T-helper 2 cell treated with Interferon-gamma antibody and Interleukin-4, amounts not matched to agents 5 μg/mL and 100 μg/mL, for 36 hours (primary cell): ENCODE measurements at places on chromosomes 5 and 9.

DNA sequence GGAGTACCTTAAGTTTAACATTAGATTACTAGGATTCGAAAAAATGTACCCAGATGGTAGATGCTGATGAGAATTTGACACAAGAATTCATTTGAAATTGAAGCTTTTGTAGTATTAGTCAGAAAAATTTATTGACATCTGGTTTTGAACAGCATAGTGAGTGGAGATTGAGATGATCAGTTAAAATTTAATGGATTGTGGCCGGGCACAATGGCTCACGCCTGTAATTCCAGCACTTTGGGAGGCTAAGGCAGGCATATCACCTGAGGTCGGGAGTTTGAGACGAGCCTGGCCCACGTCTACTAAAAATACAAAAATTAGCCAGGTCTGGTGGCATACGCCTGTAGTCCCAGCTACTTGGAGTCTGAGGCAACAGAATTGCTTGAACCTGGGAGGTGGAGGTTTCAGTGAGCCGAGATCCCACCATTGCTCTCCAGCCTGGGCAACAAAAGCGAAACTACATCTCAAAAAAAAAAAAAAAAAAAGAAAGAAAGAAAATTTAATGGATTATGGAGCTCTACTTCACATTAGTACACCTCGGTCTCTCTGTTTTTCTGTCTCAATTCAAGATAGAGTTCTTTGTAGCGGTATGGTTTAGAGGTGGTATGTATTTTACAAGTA, 21.0 kb downstream of the NDFIP1 start:
- H3K27ac ChIP-seq, result no peak overlapping the region
- peaks cover 29% of the 10 kb centered on the region for H3K36me3 ChIP-seq
- peaks cover 30% of the 10 kb centered on the region for H3K4me1 ChIP-seq
- H3K27me3 ChIP-seq, result no peaks in the 10 kb centered on the region

DNA sequence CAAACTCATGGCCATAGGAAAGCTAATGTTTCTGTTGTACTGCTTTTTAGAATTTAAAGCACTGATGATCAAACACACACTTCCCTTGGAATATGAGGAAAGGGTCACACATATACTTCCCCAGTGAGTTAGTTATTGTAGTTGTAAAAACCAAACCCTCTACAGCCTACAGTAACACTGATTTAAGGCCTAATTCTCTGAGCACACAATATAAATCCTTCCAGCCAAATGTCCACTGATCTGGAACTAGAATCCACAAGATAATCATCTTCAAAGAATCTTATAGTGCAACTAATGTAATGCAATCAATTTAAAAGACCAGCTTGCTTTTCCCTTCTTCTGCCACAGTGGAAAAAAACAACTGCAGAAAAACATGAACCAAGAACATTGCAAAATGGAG, 219.3 kb downstream of the CAAP1 start:
- H3K27ac ChIP-seq, result no peak overlapping the region
- no peaks in the 10 kb centered on the region for H3K4me1 ChIP-seq
- no peak overlapping the region for H3K4me3 ChIP-seq
- H3K36me3 ChIP-seq, result no peaks in the 10 kb centered on the region
- no peaks in the 10 kb centered on the region for H3K27me3 ChIP-seq

DNA sequence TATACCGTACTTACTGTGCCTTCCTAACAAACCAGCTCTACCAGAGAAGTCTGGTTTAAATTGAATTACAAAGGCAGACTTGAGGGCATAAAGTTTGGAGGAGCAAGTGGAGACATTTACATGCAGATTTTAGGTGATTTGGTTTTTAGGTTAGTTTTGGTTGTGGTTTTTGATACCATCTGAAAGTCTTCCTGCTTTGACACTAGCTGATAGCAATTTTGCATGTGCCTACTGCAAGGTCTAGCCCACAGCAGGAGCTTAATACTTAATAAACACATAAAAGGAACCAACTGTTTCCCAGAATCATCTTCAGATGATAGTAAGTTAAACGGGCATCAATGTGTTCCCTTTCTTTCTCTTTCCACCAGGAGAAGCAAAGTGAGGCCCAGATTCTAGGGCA, 3.4 kb upstream of the ESM1 start:
- peak overlapping the region; percentile 22 for H3K4me3 ChIP-seq
- H3K27me3 ChIP-seq, result peaks cover 7% of the 10 kb centered on the region

GRCh38 chr5:30596495-30597064, 596.9 kb upstream of the CDH6 start:
- no peaks in the 10 kb centered on the region for H3K27me3 ChIP-seq
- DNase-seq, result no peak
- H3K27ac ChIP-seq, result no peak overlapping the region

DNA sequence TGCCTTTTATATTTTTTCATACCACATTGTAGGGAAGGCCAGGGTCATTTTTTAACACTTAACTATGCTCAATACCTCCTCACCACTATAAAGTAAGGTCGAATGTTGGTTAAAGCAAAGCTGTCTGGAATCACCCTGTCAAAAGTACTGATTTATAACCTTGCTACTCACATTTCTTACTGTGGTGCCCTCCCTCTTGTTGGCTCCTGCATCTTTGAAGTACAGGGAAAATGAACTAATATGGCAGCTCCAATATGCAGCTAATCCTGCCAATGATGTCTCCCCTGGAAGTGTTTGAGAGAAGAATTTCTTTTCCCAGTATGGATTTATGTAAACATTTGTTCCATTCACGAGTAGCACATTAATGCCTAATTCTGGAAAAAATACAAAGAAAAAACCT, 108.4 kb upstream of the RPS23 start:
- peaks cover 8% of the 10 kb centered on the region for H3K4me1 ChIP-seq
- H3K36me3 ChIP-seq, result no peaks in the 10 kb centered on the region
- no peak overlapping the region for H3K27ac ChIP-seq
- DNase-seq, result no peak
- no peak overlapping the region for H3K4me3 ChIP-seq

DNA sequence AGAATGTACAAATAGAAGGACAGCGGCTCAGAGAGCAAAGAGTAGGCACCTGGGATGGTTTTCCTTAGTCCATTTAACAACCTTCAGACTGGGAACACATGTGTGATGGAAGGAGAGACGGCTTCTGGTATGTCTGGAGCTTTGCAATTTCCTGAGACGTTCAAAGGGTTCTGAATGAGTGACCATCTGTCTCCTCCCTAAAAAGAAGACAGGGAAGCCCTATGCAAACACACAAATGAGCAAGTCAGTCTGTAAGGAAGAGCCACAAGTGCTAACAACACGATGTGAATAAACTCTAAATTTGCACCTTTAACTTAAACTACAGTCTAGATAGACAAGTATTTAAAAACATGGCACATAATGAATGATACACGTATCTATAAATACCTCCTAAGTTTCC, 391.0 kb downstream of the ICE1 start:
- no peaks in the 10 kb centered on the region for H3K36me3 ChIP-seq
- DNase-seq, result no peak
- no peak overlapping the region for H3K27ac ChIP-seq
- H3K27me3 ChIP-seq, result peaks cover 2% of the 10 kb centered on the region

DNA sequence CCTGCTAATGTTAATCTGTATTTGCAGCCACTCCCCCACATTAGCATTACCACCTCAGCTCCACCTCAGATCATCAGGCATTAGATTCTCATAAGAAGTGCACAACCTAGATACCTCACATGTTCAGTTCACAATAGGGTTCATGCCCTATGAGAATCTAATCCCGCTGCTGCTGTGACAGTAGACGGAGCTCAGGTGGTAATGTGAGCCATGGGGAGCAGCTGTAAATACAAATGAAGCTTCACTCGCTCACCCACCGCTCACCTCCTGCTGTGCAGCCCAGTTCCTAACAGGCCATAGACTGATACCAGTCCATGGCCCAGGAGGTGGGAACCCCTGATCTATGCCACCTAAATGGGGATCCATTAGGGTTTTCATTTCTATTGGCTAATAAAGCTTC, 6.1 kb upstream of the HNRNPA0 start:
- H3K27me3 ChIP-seq, result peaks cover under 1% of the 10 kb centered on the region
- DNase-seq, result no peak
- H3K4me1 ChIP-seq, result no peaks in the 10 kb centered on the region
- no peak overlapping the region for H3K27ac ChIP-seq
- H3K4me3 ChIP-seq, result no peak overlapping the region
- H3K36me3 ChIP-seq, result no peaks in the 10 kb centered on the region
